ENCODE measurements at places on chromosomes 4 and X. TPM values are rescaled to one million over a fixed set of nuclear protein-coding genes. Genes with fewer than 3 reads are reported as not detected.

DNA sequence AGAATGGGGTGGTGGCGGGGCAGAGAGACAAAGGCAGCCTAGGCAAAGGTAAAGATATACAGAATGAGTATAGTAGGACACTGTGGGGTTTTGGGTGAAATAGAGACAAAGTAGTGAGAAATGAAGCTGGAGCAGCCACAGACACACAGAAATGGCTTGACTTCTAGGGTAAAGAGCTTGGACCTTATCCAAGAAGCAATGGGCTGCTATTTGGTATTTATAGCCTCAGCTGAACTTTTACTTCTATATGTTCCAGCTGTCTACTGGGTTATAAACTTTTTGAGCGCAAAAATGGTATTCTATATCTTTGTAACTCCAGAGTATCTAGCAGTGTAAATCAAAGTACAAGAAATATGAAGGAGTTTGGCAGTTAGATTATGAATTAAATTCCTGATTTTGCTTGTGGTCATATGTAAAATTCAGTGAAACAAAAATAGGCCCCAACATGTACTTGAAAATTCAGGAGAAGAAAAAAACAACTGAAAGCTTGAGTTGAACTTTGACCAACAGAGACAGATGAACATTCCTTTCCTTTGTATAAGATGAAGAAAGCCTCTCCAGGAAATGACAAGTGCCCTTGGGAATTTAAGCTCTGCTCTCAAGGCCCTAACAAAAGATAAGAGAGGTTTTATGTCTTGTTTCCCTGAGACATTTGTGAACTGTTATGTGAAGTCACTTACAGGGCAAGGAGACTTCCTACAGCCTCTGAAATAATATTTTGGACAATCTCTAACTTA is 354.1 kb downstream of the CHIC1 start:
- no peak overlapping the region for H3K4me3 ChIP-seq
- no peaks in the 10 kb centered on the region for H3K36me3 ChIP-seq
- DNase-seq: peak; percentile 66
- no peaks in the 10 kb centered on the region for H3K27me3 ChIP-seq

DNA sequence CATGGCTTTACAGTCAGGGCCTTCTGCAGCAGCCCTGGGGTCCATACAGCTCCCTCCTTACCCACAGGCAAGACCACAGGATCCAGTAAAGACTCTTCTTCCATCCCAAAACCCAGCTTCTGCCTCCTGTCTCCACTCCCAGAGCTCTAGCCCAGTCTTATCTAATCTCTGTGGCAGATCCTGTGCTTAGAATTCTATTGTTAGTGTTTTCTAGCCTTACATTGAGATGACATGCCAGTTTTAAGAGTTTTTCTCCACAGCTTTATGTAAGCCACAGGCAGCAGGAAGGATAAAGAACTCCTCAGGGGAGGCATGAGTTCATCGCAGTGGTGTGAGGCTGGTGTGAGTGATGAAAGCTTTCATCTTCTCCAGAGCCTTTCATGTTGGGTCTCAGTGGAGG is 129.1 kb downstream of the RCHY1 start:
- no peaks in the 10 kb centered on the region for H3K4me1 ChIP-seq
- no peak for DNase-seq
- H3K4me3 ChIP-seq: no peak overlapping the region

GRCh38 chrX:40095583-40096394 is 2.0 kb downstream of the BCOR start:
- peak; percentile 59 for DNase-seq
- peak overlapping the region; percentile 89 for H3K4me3 ChIP-seq
- H3K27ac ChIP-seq: peak overlapping the region; percentile 76
- H3K4me1 ChIP-seq: peaks cover 26% of the 10 kb centered on the region
- no peaks in the 10 kb centered on the region for H3K36me3 ChIP-seq

GRCh38 chr4:54063737-54064316 is 578 bp downstream of the CHIC2 start:
- peak overlapping the region; percentile 88 for H3K4me3 ChIP-seq
- DNase-seq: peak; percentile 72
- no peaks in the 10 kb centered on the region for H3K36me3 ChIP-seq

- peaks cover 21% of the 10 kb centered on the region for H3K4me1 ChIP-seq
- H3K36me3 ChIP-seq: no peaks in the 10 kb centered on the region
- peak overlapping the region; percentile 12 for H3K27ac ChIP-seq
- no peak overlapping the region for H3K4me3 ChIP-seq
These were observed 342.5 kb upstream of the GATB start for GRCh38 chr4:152103181-152103901.

GRCh38 chrX:49627086-49627777 is 28.4 kb downstream of the GAGE1 start:
- no peak for DNase-seq
- H3K27me3 ChIP-seq: no peaks in the 10 kb centered on the region
- no peaks in the 10 kb centered on the region for H3K4me1 ChIP-seq
- H3K27ac ChIP-seq: no peak overlapping the region
- H3K36me3 ChIP-seq: no peaks in the 10 kb centered on the region
- no peak overlapping the region for H3K4me3 ChIP-seq

DNA sequence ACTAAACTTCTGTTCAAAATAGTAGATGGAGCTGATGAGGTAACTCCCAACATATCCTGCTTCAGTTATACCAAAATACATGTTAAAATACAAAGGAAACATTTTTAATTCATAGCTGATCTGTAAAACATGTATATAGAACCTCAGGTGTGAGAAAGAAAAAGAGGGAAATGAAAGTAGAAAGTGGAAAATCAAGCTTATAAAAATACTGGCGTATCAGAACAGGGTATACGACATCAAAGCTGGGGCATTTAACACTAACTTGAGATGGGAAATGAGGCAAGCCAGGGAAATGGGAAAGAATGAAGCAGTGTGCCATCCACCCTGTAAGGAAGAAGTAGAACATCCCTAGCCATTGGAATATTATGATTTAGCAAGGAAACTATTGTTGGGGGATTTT is 767.5 kb downstream of the DMD start:
- no peaks in the 10 kb centered on the region for H3K36me3 ChIP-seq
- no peak for DNase-seq
- no peaks in the 10 kb centered on the region for H3K27me3 ChIP-seq

DNA sequence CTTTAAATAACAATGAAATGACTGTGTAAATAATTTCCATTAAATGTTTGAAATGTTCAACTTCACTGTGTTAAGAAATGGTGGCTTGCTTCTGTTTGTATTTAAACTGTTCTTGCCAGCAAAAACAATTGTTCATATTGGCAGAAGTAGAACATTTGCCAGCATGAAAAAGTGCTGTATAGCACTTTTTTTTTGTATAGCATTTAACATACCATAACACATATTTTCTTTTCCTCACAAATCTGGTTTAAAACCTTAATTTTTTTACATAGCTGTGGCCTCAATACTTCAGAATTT is 94.1 kb downstream of the COX18 start:
- no peaks in the 10 kb centered on the region for H3K27me3 ChIP-seq
- no peak overlapping the region for H3K4me3 ChIP-seq
- no peaks in the 10 kb centered on the region for H3K36me3 ChIP-seq

- H3K4me1 ChIP-seq: no peaks in the 10 kb centered on the region
- H3K4me3 ChIP-seq: peak overlapping the region; percentile 51
- peak overlapping the region; percentile 84 for H3K27ac ChIP-seq
- no peaks in the 10 kb centered on the region for H3K36me3 ChIP-seq
These were observed 7.3 kb downstream of the GPRASP1 start for GRCh38 chrX:102658556-102658955.

GRCh38 chrX:129833153-129833990 is 10.3 kb downstream of the ZDHHC9 start:
- no peak overlapping the region for H3K4me3 ChIP-seq
- H3K27me3 ChIP-seq: no peaks in the 10 kb centered on the region
- no peak overlapping the region for H3K27ac ChIP-seq
- no peaks in the 10 kb centered on the region for H3K4me1 ChIP-seq
- DNase-seq: no peak

DNA sequence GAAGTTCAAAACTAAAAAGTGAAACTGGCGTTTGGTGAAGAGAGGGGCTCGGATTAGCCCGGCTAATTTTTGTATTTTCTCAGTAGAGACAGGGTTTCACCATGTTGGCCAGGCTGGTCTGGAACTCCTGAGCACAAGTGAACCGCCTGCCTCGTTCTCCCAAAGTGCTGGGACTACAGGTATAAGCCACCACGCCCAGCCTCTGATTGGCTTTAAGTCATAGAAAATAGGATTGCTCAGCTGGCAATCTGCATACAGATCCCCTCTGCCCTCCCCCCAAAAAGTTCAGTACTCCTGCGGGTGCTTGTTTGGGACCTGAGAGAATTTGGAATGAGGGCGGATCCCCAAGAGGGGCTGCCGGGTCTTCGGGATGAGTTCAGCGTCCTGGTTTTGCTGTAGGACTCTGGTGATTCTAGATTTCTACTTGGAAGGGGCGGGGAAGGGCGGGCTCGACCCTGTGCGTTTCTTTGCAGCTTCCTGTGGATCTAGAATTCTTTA is 537 bp upstream of the PRKX start:
- H3K36me3 ChIP-seq: no peaks in the 10 kb centered on the region
- H3K27me3 ChIP-seq: no peaks in the 10 kb centered on the region
- H3K4me1 ChIP-seq: no peaks in the 10 kb centered on the region
- H3K27ac ChIP-seq: no peak overlapping the region
- peak overlapping the region; percentile 50 for H3K4me3 ChIP-seq
- no peak for DNase-seq

- no peaks in the 10 kb centered on the region for H3K4me1 ChIP-seq
- H3K27me3 ChIP-seq: no peaks in the 10 kb centered on the region
- no peak overlapping the region for H3K27ac ChIP-seq
- no peak overlapping the region for H3K4me3 ChIP-seq
- DNase-seq: no peak
- H3K36me3 ChIP-seq: no peaks in the 10 kb centered on the region
These were observed 469.0 kb upstream of the BOD1L1 start for GRCh38 chr4:14096396-14096965.

- H3K36me3 ChIP-seq: no peaks in the 10 kb centered on the region
- peak; percentile 24 for DNase-seq
- peaks cover 13% of the 10 kb centered on the region for H3K4me1 ChIP-seq
- no peak overlapping the region for H3K27ac ChIP-seq
- no peak overlapping the region for H3K4me3 ChIP-seq
These were observed 230.6 kb downstream of the PTTG2 start for GRCh38 chr4:38190717-38191178.

The DCAF12L2 gene
- 0.57 TPM for polyA plus RNA-seq

The P2RY8 gene
- 1.6 TPM for polyA plus RNA-seq

The POU3F4 gene
- polyA plus RNA-seq: not detected

The P2RY4 gene
- 2.6 TPM for polyA plus RNA-seq

The GLRA3 gene
- 1.0 TPM for polyA plus RNA-seq

The TMPRSS11D gene
- 0.06 TPM for polyA plus RNA-seq

The RHOXF2 gene
- not detected for polyA plus RNA-seq

The ATP2B3 gene
- polyA plus RNA-seq: 1.6 TPM
